Inflammatory macrophage treated with lipopolysaccharide for 1 hour (primary cell): ENCODE measurements at places on chromosomes 6 and 20.

DNA sequence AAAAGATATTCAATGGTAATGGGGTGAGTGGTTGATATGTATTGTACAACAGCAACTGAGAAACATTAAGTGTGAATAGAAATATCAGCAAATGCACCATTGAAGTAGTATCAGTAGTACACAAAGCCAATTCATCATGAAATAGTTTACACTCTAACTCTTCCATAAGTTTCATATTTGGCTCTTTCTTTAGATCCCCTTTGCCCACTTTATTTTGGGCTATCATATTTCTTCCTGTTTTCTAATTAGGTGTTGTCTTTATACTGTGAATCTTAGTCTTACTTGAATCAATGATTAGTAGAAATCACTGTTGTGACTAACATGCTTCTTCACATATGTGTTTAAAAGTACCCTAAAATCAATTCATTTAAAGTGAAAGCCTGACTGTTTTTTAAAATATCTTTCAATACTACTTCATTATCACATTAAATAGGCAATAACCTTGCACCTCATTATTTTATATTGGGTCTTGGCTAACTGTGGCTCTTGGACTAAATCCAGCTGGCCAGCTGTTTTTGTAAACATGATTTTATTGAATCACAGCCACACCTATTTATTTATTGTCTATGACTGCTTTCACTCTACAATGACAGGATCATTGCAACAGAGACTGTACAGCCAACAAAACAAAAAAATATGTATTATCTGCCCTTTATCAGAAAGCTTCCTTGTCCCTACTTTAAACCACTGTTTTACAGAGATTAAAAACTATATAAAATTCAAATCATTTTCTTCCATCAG lies 38.9 kb downstream of the EYS start:
- DNase-seq, result no peak

GRCh38 chr6:121540210-121540609 lies 104.8 kb downstream of the GJA1 start:
- no peak for DNase-seq

DNA sequence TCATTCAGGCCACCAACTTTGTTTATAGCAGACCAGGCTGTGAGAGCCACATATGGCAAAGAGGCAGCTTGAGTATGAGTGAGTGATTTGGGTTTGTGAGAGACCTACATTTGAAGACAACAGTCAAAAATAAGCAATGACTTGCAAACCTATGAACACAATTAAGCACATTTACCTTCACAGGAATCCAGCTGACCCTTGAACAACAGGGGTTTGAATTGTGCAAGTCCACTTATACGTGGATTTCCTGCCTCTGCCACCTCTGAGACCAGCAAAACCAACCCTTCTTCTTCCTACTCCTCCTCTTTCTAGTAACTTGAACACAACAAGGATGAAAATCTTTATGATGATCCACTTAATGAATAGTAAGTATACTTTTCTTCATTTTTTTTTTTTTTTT lies 10.1 kb downstream of the RTN4IP1 start:
- no peak for DNase-seq

DNA sequence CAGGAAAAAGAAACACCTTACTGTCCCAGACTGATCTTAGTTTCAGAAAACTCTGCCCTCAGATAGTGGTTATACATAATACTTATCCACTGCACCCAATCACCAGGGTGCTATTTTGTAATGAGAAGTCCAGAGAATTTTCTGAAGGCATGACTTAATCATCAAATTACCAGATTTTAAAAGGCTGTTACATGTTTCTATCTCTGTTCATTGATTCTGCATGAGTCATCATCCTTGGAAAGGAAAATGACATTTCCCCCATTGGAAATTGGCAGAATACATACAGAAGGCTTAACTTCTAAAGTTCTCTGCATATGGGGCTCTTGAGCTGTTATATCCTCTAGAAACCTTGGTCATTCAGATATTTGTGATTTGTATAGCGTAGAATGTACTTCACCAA lies 587.9 kb upstream of the FLRT3 start:
- DNase-seq, result no peak

DNA sequence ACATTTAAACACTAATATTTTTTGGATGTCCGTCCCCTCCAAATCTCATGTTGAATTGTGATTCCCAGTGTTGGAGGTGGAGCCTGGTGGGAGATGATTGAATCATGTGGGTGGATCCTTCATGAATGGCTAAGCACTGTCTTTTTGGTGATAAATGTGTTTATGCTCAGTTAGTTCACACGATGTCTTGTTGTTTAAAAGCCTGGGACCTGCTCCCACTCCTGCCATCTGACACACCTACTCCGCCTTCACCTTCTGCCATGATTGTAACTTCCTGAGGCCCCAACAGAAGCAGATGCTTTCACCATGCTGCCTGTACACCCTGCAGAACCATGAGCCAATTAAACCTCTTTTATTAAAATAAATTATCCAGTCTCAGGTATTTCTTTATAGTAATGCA lies 114.7 kb downstream of the TNFAIP3 start:
- DNase-seq, result no peak

GRCh38 chr6:1479095-1479494 lies 89.7 kb downstream of the FOXF2 start:
- no peak for DNase-seq

- DNase-seq, result no peak
Measured at GRCh38 chr20:3237011-3237957, 1.7 kb downstream of the SLC4A11 start.

DNA sequence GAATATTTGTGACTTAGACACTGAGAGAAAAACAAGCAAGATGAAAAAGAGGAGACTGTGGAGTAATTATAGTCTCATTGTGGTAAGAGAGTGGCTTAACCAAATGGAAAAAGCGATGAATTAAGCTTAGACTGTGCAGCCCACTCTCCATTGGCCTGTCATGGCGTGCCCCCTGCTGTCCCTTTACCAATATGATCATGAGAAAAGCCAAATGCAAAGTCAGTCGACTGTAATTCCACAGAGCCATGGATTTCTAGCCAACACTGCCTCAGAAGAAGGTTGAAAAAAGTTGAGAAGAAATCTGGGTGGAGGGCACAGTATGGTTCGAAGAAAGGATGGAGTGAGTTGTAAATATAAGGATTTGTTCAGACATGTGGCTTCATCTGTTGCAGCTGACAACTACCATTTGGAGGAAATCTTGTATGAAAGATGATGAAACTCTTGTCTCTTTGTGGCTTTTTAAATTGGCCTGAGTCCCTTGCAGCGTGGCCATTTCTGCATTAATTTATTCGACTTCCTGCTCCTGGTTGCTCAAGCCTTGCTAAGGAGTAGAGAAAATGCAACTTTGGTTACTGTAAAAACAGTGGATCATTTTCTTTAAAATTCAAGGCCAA lies 251.4 kb downstream of the DOK5 start:
- no peak for DNase-seq

DNA sequence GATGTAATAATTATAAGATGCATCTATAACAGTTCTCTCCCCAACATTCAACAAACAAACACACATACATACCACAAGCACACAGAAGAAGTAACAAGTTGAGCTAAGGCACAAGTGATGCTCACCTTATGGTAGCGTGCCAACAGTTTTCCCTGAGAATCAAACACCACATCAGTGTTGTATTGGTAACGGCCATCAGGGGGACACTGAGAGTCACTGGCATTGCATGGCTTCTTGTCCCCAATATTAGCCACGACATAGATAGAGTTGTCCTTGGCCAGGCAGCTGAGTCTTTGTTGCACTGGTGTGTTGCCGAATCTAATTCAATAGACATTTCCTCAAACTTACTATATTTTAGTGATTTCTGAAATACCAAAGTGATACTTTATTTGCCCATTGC lies 14.8 kb upstream of the VNN1 start:
- no peak for DNase-seq

- DNase-seq, result no peak
Measured at GRCh38 chr20:19783966-19784401, 25.9 kb downstream of the RIN2 start.
